ENCODE measurements at places on chromosomes 11 and 22.

DNA sequence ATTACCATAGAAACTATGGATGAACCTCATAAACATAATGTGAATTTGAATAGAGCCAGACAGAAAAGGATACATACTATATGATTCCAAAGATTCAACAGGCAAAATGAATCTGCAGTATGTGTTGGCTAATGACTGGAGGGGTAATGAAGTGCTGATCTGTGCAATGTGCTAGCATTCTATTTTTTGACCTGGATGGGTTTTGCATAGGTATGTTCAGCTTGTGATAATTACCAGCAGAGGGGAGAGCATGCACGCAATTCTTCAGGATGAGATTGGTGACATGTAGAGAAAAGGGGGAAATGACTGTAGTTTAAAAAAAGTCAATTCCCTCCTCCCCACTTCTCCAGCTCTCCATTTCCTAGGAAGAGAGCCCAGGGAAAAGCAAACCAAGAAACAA, 618 bp upstream of the CCDC81 start:
- DNase-seq: no peak

- peak; percentile 12 for DNase-seq
Measured at GRCh38 chr11:5476186-5476819, 12.2 kb upstream of the OR52D1 start.

GRCh38 chr11:79430280-79430679, 10.6 kb downstream of the TENM4 start:
- DNase-seq: no peak

DNA sequence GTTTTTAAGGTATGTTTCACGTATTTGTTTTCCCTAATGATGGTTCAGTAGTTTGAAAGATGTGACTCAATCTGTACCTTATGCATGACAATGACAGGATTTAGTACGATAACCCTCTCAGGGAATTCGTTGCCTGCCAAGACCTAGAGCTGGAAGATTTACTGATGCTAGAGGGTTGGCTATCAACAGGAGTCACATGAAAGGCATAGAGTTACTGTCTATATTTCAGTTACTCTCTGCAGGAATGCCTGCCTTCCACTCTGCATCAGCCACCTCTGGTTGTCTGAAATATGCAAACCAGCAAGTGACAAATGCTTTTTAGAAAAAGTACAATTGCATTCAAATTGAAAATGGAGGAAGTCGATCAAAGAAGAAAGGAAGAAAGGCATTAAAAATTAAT, 276.3 kb upstream of the RAG2 start:
- no peak for DNase-seq

GRCh38 chr22:45163099-45163450, 650 bp upstream of the NUP50 start:
- no peak for DNase-seq

DNA sequence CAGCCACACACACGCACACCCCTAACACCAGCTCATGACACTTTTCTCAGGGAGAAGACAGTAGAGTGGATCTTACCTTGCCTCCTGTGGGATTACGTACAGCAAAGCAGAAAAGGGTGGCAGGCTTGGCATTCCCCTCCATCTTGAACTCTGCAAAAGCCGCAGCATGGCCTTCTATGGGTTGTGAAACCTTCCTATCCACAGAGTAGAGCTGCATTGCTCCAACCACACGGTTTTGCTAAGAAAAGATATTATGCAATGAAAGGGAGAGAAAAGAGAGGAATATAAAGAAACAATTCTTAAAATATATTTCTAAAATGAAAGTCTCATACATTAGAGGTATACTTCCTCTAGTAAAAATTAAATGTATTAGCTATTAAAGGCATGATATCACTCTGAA, 48.8 kb downstream of the CLTCL1 start:
- DNase-seq: no peak

GRCh38 chr11:117391181-117391580, 63.5 kb downstream of the CEP164 start:
- DNase-seq: no peak

DNA sequence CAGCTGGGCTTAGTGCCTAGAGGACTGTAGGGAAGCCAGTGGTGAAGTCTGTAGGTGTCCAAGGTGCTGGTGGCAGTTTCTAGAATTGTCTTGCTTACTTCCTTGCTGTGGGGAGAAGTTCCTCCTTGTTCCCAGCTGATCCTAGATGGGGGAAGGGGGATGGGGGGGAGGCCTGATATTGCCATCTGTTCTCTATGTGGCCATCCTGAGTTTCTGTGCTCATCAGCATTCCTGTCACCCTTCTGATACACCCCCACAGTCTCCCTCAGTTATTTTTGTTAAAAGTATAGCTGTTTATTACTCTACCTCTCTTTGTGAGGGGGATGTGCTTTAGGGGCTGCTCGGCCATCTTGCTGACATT, 36.5 kb downstream of the MADD start:
- DNase-seq: no peak

DNA sequence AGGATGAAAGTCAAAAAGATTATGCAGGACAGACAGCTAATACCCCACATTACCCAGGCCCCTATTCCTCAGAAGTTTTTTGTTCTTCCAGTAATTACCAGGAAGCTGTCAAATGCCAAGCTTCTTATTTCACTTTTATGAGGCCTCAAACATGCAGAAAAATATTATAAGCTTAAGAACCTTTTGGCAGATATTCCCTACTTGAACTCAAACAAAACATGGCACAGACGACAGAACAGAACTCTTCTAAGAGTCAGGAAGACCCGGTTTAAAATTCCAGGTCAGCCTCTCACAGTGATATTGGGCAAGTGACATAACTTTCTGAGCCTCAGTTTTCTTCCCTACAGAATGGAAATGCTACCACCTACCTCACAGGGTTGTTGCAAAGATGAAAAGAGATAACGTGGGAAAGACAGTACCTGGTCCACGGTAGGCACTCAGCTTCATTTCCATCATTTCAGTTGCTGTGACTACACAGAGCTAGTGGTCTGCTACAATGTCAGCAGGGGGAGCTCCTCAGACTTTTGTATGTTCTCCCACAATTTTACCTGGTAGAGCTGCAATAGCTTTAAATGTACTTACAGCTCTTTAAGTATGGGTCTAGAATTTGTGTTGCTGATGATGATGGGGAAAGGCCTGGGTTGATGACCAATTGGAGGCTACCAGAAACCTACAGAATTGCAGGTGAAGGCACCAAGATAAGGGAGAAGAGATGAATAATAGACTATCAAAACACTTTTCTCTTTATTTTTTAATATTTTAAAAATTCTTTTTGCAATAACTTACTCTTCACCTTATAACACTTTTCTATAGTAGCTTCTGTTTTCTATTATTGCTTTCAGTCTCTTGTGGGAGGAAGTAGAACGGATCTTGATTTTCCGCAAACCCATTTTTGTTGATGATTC, 98.3 kb upstream of the CHRM4 start:
- DNase-seq: no peak

DNA sequence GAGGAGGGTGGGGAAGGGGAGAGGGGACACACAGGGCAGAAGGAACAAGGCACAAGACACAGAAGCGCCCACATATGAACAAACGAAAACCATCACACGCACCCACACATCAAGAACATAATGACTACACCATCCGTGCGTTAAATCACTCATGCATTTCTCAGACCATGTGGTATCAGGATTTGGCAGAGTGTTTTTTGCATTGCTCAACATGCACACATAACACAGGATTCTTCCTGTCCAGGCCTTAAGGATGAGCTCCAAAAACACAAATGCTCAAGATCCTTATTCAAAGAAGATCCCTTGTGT, 309.5 kb downstream of the CADM1 start:
- peak; percentile 27 for DNase-seq

DNA sequence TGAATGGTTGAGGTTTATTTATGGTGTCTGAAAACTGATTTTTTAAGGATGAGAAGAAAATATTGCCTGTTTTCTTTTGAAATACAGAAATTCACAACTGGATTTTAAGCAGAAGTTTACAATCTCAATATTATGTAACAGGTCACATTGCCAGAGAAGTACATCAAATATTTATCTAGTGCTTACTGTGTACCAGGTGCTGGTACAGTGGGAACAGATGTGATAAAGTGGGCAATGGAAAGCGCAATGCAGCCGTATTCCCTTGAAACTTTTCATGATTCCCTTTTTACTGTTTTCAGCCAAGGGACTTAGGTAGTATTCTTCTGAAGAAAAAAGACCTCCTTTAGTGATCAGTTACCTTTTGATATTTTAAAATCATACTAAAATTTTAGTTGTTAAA, 49.6 kb downstream of the TTC17 start:
- DNase-seq: no peak

DNA sequence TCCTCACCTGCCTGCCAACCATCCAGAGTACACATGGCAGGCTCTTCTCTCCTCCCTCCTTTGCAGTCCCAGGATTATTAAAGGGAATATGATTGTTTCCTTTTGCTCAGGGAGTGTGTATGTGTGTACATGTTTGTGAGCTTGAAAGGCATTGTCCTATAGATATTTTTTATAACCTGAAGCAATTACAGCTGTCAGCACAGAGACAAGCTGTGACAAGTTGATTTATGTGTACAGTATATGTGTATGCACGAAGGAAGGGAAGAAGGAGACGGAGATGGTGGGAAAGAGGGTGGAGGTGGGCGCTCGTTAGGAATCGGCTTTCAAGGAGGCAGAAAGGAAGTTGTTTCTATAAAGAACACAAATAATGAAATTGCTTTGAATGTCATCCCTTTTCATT, 537.0 kb downstream of the NTM start:
- DNase-seq: no peak

GRCh38 chr11:71173709-71174108, 78.7 kb downstream of the SHANK2 start:
- no peak for DNase-seq

GRCh38 chr22:44445307-44445680, 52.7 kb downstream of the RTL6 start:
- no peak for DNase-seq

DNA sequence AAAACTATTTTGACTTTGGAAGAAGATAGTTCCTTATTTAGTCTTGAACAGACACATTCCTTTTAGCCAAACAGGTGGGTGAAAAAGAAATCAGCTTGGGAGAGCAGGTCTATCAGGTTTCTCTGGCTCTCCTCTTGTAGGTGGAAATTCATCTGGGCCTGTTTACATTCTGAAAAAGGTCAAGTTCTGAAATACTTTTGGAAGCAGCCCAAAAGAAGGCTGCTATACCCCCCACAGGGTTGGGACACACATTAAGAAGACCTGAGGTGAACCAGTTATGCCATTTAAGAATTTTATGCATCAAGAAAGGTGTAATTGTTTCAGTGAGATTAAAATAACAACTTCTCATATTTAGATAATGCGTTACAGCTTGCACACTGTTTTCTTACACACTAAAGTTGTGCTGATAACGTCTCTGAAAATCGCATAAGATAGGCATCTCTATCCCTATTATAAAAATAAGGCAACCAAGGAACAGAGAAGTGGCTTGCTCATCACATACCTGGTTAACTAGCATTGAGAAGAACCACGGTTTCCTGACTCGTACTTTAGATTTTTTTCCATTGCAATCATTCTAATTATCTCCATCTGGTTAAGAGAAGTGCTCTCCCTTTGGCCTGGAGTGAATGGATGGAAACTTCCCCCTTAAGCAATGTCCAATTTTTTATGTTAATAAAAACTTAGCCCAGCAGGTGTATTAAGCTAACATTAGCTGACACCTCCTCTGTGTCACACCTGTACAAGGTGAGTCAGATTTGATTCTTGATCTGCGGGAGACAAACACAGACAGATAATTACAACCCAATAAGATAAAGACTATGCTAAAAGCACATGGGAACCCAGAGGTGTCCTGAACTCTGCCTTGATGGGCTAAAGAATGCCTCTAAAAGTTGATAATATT, 60.5 kb upstream of the UCP3 start:
- no peak for DNase-seq

DNA sequence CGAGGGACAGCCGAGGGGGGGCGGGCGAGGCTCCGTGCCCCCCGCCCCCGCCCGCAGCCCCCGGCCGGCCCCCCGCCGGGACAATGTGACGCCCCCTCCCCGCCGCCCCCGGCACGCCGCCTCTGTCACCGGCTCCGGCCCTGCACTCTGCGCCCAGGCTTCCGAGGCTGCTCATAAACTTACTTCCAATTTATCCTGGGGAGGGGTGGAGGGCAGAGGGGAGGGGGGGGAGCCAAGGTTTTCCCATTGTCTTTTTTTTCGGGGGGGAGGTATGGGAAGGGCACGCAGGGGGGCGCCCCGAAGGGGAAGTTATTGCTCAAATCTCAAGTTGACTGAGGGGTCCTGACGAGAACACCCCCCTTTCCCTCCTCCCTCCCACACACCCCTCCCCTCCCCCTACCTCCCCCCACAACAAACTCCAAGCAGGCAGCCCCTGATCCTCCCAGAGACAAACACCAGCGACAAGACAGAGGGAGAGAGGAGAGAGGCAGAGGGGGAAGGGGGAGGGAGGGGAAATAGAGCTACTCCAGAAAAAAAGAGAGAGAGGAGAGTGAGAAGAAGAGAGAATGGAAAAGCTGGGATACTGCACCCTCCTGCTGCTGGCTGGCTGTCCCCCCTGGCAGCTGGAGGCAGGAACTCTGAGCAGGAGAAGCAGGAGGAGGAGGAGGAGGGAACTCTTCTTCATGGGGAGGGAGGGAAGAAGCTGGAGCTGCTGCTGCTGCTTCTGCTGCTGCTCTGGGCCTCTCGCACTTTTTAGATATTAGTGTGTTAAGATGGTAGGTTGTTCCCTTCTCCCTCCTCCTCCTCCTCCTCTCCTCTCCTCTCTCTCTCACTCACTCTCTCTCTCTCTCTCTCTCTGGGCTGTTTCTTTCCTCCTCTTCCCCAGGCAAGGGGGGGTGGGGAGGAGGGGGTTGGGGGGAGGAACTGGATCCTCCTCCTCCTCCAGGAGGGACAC, 631 bp downstream of the PHF21A start:
- peak; percentile 51 for DNase-seq

GRCh38 chr11:109401545-109401944, 20.4 kb upstream of the C11orf87 start:
- no peak for DNase-seq

DNA sequence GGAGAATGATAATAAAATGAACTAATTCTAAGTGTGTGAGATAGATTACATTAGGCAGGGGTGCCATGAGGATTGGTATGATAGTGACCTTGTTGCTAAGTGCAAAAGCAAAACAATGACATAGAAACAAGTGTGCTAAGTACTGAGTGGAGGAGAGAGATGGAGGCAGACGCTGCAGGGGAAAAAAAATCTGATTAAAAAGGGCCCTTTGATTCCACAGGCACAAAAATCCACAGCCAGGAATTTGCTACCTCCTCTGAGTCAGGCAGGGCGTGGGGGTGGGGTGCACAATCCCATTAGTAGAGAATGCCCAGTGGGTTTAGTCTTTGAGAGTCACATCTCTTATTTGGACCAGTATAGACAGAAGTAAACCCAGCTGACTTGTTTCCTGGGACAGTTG, at the start of gene CNTF:
TSS of gene CNTF (plus strand) at position 322 of the 400 bp plus-strand sequence. CDS start 88 bp downstream, outside the sequence.
- DNase-seq: no peak

GRCh38 chr11:2142762-2143202, 3.6 kb upstream of the IGF2 start:
- DNase-seq: no peak

- no peak for DNase-seq
Measured at GRCh38 chr11:17883057-17883456, 129.8 kb downstream of the SERGEF start.

DNA sequence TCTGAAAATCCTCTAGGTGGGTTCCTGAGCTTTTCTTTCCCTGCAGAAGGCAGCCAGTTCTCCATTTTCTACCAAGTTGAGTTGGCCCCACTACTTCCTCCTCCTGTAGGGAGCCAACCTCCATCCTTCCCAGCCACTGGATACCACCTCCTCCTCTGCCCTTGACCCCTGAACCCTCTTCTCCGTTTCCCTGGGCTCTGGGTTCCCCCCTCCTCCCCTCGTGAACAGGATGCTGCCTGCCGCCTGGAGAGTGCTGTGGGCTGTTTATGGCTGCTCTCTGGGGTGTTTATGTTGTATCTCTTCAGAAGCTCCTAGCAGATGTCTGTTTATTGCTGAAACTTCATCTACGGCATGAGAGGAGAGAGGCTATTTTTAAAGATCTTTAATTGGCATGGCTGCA, 8.6 kb downstream of the MICAL2 start:
- DNase-seq: no peak

All from skeletal muscle cell (primary cell).